ENCODE measurements at places on chromosomes 2 and 18.

GRCh38 chr2:231612109-231612455 is 19.4 kb downstream of the TEX44 start:
- no peak overlapping the region for H3K27ac ChIP-seq
- DNase-seq = no peak
- H3K4me1 ChIP-seq = peaks cover 38% of the 10 kb centered on the region
- no peak overlapping the region for H3K4me3 ChIP-seq

DNA sequence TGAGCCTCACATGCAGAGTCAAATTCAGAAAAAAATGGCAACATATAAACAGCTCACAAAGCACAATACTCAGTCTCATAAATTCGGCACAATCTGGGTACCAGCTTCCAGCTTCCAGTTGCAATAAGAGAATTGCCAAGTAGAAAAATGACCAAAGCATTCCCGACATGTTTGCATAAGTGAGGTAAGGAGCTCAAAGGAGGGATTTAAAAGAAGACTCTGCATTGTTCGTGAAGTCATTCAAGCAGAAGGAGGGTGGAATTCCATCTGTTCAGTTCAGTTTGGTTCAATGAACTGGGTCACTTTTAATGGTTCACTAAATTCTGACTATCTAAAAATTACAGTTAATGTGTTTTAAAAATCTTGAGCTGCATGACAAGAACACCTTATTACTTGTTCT is 106.7 kb upstream of the KLHL14 start:
- peaks cover 50% of the 10 kb centered on the region for H3K27me3 ChIP-seq
- H3K4me3 ChIP-seq = no peak overlapping the region
- no peak overlapping the region for H3K27ac ChIP-seq
- DNase-seq = no peak
- no peaks in the 10 kb centered on the region for H3K4me1 ChIP-seq

- H3K4me3 ChIP-seq = no peak overlapping the region
- no peaks in the 10 kb centered on the region for H3K27me3 ChIP-seq
These were observed 583.6 kb downstream of the IRS1 start for GRCh38 chr2:226215902-226216503.

DNA sequence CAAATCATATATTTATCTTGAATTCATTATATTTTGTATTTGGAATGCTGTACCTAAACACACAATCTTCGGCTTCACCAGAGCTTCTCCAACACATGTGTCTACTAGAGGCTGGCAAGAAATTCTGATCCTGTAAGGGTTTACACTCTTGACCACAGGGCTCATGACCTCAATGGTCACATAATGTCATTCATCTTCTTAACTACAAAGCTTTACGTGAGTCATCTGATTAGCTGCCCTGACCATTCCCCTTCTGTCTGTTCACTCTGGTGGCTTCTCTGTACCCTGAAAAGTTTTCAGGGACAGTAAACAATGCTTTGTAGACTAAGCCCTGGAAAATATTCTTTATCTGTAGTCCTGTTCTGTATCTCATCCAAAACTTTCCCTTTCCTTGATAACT is 423.9 kb downstream of the CMPK2 start:
- no peak for DNase-seq
- no peaks in the 10 kb centered on the region for H3K27me3 ChIP-seq
- peaks cover 8% of the 10 kb centered on the region for H3K4me1 ChIP-seq
- H3K4me3 ChIP-seq = no peak overlapping the region
- no peak overlapping the region for H3K27ac ChIP-seq

All from mesothelial cell of epicardium (in vitro differentiated cells).